ENCODE measurements at places on chromosomes 2 and 18.

DNA sequence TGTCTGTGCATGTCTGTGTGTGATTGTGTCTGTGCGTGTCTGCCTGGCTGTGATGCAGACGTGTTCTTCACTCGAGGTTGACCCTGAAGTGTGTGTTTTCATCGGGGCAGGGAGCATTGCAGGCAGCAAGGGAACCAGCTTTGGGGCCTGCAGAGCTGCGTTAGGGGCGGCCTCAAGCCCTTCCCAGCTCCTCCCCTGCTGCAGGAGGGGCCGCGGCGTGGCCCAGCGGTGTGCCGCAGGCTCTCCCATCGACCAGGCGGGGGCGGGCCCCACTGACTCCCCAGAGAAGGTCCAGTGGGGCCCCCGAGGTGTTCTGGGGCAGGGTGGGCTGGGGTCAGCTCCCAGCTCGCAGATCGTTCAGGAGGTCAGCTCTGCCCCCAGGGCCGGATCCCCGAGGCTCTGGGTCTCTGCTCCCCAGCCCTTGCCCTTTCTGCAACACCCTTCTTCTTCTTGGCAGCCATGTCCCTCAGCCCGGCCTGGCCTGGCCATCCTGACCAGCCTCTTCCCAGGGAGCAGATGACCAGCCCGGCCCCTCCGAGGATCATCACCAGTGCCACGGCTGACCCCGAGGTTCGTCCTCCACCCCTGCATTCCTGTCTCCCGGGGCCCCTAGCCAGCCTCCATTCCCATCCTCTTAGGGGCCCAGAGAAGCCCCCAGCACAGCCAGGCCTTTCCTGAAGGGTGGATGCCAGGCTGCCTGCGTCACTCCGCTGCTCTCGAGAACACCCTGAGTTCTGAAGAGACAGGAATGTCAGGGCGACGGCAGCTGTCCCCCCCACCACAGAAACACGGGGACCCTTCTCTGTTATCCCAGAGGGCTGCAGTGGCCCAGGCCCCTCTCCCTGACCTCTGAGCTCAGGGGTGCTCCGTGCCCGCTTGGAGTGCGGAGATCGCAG, 11.1 kb upstream of the KLHL30 start:
- DNase-seq: no peak

DNA sequence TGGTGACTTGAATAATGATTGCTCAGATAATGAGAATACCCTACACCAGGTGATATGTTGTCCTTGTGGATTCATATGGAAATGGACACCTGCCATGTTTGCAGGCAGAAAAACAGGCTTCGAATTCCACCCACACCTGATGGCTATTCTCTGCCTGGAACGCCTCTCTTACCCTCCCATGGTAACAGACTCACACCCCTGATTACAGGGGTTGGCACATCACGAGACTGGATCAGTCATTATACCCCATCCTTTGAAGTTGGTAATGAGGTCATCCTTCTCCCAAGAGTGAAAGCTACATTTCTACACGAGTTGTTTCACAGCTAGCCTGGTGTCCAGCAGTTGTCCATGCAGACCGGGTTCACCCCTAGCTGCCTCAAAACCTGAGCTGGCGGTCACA, 71.4 kb upstream of the MBOAT2 start:
- DNase-seq: no peak

DNA sequence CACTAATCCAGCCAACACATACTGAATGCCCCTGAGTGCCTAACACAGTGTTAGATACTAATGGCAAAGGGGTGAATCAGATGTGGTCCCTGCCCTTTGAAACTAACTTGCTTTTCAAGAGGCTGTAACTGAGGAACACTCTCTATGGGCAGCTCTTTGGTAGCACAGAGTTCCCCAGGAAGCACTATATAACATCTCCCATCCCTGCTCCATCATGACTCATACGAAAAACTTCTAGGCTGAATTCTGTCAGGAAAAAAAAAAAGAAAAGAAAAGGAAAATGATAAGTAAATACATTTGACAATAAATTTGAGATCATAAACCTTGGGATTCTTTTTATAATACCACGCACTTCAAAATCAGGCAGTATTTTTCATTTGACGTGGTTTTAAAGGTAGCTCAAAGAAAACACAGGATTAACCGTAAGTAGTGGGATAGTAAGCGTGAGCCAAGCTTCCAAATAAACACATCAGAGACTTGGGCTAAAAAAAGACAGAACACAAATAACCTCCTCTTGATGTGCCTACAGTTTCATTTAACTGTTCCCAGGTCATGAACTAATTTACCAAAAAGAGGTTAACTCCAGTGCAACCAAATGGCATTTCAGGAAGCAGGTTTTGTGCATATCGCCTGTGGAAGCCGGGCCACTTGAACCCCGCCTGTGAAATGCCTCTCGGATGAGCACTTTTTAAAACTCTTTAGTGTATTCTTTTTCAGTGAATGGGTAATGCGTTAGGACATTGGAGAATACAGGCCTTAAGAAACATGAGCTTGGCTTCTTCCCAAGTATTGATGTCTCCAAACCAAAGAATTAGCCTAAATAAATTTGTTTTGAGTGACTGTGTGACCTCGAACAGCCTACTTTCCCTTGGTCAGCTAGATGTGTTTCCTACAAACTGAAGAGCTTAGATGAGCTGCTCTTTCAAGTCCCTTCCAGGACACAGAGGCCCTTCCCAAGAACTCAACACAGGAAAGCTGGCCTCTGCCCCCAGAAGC, 42.0 kb downstream of the RDH14 start:
- DNase-seq: no peak

GRCh38 chr2:23498943-23499342, 114.0 kb downstream of the KLHL29 start:
- DNase-seq: no peak

- DNase-seq: peak; percentile 27
Measured at GRCh38 chr2:197183355-197183754, 127.2 kb downstream of the ANKRD44 start.

DNA sequence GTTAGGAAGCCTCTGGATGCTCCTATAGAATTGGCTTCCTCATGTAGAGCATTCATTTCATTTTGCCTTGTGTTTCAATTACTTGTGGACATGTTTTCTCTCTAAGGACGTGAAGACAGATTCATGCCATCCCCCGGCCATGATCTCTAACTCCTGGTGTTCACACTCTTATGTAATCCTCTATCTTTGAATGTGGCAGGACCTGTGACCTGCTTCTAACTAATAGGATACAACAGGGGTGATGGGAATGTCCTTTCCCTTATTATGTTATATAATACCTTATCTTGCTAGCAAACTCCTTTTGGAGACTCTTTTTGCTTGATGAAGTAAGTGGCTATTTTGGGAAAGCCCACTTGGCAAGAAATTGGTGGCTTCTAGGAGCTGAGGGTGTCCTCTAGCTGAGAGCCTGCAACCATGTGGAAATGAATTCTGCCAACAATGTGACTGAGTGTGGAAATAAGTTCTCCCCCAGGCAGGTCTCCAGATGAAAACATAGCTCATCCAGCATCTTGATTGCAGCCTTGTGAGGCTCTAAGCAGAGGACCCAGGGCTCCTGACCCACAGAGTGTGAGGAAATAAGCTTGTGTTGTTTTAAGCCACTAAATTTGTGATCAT, 13.8 kb downstream of the DPYSL5 start:
- DNase-seq: no peak

GRCh38 chr2:165273176-165273575, 34.0 kb downstream of the SCN2A start:
- no peak for DNase-seq

GRCh38 chr2:1590596-1591460, 153.5 kb downstream of the PXDN start:
- no peak for DNase-seq

- DNase-seq: peak; percentile 40
Measured at GRCh38 chr2:138373993-138374408, 127.6 kb upstream of the SPOPL start.

- no peak for DNase-seq
Measured at GRCh38 chr2:52128081-52128480, 1096.1 kb upstream of the NRXN1 start.

DNA sequence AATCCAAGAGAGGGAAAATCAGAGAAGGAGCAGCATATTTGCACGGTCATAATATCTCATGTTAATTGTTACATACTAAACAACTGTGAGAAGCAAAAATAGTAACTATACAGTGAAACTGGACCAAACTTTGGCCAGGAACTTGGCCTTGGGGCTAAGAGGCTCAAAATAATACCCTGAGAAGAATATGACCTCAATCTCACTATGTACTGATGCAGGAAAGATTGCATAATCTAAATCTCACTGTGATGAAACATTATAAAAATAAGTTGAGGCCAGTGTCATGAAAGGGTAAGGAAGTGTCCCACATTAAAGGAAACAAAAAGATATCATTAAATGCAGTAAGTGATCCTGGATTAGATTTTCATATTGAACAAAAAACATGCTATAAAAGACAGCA, 36.5 kb downstream of the ZRANB3 start:
- DNase-seq: no peak

DNA sequence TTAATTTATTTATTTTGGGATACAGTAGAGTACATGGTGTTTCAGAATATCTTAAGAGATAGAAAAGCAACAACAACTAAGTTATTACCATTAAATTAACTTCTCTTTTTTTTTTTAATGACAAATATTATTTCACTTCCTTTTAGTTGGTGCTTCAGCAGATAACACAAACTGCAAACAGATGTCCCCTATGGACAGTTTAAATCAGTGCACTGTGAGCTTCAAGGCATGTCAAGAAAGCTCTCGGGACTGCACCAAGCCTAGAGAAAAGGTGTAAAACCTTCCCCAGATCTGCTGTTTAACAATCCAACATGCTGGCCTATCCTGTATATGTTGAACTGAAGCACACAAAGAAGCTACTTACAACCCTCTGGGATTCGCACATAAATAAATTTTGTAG, 122.7 kb downstream of the TCF4 start:
- no peak for DNase-seq

GRCh38 chr2:117378653-117379052, 435.8 kb upstream of the DDX18 start:
- no peak for DNase-seq

DNA sequence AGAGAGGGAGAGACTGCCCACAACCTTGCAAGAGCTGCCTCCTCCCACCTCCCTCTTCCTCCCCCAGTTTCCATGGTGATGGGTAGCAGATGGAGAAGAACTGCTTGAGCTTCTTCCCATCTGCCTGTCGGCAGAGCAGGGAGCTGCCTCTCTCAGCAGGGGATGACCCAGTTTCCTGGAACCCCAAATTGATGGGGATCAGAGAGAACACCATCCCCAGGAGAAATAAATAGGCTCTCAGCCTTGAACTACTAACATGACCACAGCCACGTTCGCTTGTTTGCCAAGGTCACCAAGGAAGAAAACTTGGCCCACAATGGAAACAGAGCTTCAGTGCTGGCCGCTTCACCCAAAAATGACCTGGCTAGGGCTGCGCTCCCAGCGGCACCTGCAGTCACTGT, 82.2 kb downstream of the ADD2 start:
- DNase-seq: peak; percentile 42

DNA sequence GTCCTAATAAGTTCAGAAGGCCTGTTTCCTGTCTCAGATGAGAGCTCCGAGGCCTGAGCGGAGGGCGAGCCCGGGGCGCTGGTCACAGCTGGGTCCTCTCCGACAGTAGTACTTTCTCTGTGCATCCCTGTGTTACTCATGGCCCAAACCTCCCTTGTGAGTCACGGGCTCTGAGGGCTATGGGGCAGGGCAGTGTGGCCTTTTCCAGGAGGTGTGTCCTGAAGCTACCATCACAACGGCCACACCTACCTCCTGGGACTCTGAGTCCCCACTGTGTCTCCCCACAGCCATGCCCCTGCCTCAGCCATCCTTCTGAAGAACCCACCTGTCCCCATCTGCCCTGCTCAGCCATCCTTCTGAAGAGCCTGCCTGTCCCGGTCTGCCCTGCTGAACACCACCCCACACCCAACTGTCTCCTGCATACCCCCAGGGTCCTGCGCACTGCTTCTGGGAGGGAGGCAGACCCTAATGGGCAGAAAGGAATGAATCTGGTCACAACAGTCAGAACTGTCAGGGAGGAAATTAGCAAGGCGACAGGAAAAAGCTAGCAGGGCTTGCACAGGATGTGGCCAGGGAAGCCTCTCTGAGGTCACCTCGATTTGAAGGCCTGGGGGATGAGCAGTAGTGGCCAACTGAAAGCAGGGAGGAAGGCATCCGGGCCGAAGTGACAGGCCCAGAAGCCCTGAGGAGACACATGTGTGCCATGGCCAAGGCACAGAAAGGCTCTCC, 145.4 kb upstream of the RIOK3 start:
- no peak for DNase-seq

DNA sequence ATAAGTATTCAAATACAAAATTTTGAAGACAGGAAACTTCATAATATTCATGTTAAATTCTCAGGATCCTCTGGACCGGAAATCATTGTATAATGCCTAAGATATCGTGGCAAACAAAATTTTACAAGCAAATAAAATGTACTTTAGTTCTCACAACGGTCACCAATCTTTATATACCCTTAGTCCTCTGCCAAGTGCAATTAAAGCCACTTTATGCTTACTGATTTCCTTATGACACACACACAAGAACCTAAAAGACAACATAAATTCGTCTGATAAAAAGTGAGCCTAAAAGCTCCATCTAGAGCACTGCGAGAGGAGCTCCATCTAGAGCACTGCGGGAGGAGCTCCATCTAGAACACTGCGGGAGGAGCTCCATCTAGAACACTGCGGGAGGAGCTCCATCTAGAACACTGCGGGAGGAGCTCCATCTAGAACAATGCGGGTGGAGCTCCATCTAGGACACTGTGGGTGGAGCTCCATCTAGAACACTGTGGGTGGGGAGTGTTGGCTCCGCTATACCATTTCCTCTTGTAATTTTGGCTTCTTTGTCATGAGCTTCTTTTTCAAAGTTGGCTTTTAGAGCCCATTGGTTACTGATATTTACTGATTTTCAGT, 15.9 kb downstream of the ATP8B1 start:
- DNase-seq: no peak

GRCh38 chr2:128595763-128596395, 277.2 kb upstream of the HS6ST1 start:
- DNase-seq: no peak

- no peak for DNase-seq
Measured at GRCh38 chr18:3584266-3584861, 134.4 kb downstream of the TGIF1 start.

GRCh38 chr18:75809926-75810255, 382.4 kb upstream of the SMIM21 start:
- no peak for DNase-seq

DNA sequence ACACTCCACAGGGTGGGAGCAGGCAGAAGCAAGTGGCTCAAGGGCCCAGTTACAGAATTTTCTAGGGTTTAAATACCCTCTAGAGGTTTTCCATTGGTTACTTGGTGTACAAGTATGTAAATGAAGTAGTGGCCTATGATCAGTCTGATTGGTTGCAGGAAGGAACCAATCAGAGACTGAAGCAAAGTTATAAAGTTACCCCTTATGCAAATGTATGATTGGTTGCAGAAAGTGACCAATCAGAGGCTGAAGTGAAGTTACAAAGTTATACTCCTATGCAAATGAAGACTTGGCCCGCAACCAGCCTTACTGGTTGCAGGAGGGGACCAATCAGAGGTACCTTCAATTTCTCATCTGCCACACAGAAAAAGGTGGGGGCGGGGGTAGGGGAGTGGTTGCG, 154.6 kb downstream of the INO80D start:
- DNase-seq: no peak

GRCh38 chr18:581096-581495, 916 bp downstream of the CETN1 start:
- DNase-seq: no peak

GRCh38 chr18:66616523-66616983, 12.7 kb upstream of the CDH19 start:
- peak; percentile 81 for DNase-seq
